ENCODE measurements at places on chromosomes 6 and 20.

DNA sequence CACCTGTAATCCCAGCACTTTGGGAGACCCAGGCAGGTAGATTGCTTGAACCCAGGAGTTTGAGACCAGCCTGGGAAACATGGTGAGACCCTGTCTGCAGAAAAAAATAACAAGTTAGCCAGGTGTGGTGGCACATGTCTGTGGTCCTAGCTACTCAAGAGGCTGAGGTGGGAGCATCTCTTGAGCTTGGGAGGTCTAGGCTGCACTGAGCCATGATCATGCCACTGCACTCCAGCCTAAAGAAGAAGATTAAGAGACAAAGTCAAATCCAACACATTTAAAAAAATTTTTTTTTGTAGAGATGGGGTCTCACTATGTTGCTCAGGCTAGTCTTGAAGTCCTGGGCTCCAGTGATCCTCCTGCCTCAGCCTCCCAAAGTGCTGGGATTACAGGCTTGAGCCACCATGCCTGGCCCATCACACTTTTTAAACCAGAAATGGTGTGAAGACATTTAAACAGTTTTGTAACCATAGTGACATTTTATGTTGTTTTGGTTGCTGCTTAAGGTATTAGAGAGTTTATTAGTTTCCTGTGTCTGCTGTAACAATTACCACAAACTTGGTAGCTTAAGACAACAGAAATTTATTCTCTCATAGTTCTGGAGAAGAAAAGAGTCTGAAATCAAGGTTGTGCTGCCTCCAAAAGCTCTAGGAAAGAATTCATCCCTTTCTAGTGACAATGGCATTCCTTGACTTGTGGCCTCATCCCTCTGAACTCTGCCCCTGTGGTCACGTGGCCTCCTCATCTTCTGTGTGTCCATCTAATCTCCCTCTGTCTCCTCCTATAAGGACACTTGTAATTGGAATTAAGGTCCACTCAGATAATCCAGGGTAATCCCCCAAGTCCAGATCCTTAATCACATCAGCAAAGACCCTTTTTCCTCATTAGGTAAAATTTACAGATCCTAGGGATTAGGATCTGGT is 104.6 kb upstream of the TNFAIP3 start:
- DNase-seq = no peak

GRCh38 chr6:116280161-116280932 is 617 bp upstream of the TSPYL1 start:
- no peak for DNase-seq

DNA sequence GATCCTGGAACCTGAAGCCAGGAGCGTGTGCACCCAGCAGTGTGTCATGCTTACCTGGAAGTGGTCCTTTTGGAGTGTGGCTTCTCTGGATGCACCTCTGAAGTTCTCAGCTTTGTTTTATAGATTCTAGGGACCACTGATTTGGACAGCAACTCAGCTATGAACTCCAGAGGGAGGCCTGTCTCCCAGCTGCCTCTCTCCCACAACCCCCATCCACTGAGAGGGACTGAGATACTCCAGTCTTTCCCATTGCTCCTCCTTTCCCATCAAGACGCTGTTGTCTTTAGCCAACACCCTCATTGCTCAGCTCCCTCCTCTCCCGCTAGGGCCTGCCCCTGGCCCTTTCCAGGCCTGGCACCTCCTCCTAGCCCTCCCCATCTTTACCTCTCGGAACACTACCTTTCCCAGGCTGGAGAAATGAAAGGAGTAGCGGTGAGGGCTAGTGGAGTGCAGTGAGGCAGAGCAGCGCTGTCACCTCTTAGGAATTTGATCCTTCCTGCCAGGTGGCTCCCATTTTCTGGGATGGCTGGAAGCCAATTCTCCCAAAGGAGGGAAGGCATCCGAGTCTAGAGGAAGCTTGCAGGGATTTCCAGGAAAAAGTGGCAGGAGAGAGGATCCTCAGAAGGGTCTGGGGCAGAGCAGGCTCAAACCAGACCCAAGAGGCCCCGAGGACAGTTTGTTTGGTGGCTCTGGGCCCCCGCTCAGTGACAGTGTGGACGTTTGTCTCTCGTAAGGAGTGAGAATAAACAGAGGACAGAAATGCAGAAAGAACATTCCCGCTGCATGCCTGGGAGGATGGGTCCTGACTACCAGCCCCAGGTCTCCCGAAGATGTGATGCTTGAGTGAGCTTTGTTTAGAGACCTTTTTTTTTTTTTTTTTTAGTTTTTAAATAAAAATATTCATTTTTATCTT is at the start of gene LRRN4:
Gene LRRN4 (minus strand): TSS at position 285 of the 913 bp plus-strand sequence. CDS start 1,261 bp downstream, outside the sequence.
- DNase-seq = no peak

- no peak for DNase-seq
These were observed 22.6 kb downstream of the DYNLT1 start for GRCh38 chr6:158621694-158622544.

GRCh38 chr20:49104365-49104648 is 58.2 kb downstream of the CSE1L start:
- no peak for DNase-seq

DNA sequence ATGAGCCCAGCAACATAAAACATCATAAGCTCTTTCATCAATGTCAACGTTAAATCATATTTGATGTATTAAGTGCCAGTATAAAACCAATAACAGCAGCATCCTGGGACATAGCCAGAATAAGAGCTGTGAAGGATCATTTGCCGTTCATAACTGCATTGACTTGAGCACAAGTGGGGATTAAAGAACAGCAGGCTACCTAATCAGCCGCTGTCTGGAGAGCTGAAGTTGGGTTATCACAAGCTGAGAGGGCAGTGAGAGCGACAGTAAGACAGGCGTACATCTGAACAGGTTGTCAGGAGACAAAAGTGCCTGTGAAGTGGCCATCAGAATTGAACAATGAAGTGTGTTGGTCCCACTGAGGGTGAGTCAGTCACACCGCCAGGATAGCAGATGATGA is 269.6 kb downstream of the GRIK2 start:
- no peak for DNase-seq

- no peak for DNase-seq
These were observed 71.4 kb downstream of the FOXA2 start for GRCh38 chr20:22512911-22513489.

DNA sequence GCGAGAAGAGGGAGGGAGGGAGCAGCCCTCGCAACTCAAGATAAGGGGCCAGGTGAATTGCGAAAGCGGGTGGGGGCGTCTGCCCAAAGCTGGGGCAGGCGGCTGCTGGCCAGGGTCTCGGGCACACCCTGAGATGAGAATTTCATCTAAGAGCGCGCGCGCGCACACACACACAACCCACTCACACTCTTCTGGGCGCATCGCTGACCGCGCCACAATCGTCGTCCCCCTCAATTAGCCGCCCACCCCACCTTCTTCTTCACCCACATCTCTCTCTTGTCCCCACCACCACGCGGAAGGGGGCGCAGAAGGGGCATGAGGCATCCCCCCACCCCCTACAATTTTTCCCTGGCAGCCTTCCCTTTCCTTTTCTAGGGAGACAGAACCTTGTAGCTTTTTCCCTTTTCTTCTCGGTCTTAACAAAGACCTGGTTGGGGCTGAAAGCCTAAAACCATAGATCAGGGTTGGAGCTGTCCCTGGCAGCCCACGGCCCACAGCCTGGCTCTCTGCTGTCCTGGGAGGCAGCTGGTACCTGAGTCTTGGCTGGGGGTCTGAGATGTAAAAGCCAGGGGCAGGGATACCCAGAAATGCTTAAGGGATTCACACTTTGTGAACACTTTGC is 737 bp upstream of the PTPRT start:
- no peak for DNase-seq

DNA sequence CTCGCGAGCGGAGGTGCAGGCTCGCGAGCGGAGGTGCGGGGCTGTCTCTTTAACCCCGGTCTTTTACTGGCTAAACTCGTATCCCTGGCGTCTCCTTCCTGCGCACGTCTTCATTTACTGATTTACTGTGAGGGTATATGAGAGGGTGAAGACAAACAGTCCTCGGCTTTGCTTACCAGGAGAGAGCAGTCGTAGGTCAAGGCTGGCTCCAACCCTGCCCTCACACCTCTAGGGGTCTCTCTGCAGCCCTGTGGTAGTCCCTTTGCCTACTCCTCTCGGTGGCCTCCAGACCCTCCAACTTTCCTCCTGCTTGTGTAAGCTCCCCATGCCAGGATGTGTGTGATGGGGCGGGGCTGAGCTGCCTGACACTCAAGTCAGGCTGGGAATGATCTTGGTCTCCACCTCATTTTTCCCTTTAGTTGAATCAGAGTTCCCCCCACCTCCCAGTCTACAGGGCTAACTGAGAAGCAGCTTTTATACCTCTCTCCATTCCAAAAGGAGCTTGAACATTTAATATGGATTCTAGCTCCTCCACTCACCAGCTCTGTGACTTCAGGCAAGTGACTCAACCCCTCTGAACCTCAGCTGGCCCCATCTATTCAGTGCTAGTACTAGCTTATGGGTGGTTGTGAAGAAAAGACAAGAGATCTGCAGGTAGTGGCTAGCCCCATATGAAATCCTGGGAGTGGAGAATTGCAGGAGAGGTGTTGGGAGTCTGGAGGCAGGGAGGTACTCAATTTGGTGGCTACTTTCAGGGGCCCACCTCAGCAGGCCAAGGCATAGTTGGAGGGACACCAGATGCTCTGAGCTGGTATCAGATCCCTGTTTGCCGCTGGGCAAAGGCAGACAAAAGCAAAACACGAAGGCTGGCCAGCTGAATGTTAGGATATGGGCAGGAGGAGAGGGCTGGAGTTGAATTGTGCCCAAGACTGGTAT is 902 bp downstream of the SLC29A1 start:
- DNase-seq = no peak

GRCh38 chr20:46031701-46032254 is 2.8 kb downstream of the SLC12A5 start:
- DNase-seq = no peak

GRCh38 chr6:51415501-51415900 is 596.8 kb downstream of the TFAP2B start:
- no peak for DNase-seq

GRCh38 chr20:59817846-59818615 is 115.4 kb downstream of the SYCP2 start:
- no peak for DNase-seq

DNA sequence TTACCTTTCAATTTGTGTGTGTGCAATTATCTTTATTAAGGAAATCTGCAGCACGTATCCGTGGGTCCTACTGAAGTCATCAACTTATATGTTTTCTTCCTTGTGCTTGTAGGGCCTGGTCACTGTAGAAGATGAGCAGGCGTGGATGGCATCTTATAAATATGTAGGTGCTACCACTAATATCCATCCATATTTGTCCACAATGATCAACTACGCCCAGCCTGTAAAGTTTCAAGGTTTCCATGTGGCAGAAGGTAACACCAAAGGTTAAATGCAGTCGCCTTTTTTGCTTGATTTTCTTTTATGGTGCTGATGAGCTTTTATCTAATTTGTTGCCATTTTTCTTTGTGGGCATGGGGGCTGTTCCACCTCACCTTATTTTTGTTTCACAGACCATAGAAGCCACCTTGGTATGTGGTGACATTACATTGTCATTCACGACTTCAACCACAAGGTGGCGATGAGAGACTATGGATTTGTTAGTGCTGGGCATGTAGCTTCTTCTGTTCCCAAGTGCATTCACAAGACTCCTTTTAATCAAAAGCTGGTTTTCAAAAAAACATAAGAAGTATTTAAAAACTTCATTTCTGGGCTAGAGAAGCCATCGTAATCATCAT is 106.5 kb upstream of the LAMP5 start:
- no peak for DNase-seq

DNA sequence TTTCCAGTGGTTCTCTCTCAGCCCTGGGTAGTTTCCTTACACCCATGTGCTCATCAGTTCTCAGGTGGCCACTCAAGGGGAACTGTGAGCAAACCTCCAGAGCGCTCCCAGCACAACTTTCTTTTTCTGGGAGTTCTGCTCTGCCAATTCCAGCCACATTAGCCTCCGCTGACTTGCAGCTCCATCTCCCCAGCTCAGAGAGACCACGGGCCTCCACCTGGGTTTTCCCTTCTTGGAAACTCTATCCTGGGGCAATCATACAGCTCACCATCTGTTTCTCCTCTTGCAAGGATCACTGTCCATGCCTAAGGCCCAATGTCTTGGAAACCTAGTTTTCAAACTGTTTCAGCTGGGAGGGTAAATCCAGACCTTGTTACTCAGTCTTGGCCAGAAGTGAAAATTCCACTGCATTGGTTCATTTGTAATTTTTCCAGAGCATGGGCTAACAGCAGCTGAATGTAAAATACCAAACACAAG is 129.9 kb downstream of the EYA2 start:
- DNase-seq = no peak

DNA sequence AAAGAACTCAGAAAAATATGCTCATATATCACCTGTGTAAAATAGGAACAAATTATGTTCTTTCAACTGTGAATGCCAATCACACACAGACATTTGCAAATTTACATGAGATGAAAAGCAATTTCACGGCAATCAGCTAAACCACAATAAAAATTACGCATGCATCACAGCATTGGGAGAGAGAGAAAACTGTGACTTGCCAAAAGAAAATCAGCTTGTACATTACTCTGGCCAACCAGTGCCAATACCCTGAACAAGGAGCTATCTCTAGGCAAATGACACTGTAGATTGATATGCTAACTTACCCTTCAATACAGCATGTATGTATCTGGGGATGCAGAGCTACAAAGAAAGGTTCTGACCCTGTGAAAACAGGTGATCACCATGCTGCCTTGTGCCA is 515.6 kb downstream of the EYS start:
- no peak for DNase-seq

GRCh38 chr6:113980937-113981554 is 10.1 kb upstream of the HDAC2 start:
- DNase-seq = no peak

All from activated CD4-positive, alpha-beta T cell treated with anti-CD3 and anti-CD28 coated beads for 1 hour (primary cell).